ENCODE measurements at places on chromosomes 6 and 20. TPM values are rescaled to one million over a fixed set of nuclear protein-coding genes. Genes with fewer than 3 reads are reported as not detected.

DNA sequence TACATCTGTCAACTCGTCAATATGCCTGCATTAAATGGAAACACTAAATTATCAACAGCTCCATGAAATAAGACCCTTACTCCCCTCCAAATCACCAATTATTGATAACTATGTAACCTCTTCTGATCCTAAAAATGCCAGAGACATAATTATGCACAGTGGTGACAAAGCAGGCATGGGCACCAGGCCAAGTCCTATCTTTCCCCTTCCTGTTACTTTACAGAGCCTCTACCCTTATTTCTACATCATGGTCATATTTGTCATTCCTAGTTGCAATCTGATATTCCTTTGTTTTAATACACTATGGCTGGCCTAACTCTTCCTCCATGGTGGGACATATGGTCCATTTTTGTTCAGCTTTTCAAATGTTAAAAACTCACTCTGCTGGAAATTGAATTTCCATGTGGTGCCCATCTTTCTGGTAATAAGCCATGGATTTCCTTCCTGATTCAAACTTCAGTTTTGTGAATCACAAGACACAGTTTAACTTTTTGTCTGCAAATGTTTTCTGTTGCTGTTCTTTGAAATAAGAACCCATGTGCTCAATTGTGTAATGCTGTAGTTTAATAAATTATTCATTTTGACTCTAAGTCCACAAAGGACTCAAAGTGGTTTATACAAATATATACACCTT lies 41.8 kb upstream of the ARFGEF2 start:
- DNase-seq: peak; percentile 40

DNA sequence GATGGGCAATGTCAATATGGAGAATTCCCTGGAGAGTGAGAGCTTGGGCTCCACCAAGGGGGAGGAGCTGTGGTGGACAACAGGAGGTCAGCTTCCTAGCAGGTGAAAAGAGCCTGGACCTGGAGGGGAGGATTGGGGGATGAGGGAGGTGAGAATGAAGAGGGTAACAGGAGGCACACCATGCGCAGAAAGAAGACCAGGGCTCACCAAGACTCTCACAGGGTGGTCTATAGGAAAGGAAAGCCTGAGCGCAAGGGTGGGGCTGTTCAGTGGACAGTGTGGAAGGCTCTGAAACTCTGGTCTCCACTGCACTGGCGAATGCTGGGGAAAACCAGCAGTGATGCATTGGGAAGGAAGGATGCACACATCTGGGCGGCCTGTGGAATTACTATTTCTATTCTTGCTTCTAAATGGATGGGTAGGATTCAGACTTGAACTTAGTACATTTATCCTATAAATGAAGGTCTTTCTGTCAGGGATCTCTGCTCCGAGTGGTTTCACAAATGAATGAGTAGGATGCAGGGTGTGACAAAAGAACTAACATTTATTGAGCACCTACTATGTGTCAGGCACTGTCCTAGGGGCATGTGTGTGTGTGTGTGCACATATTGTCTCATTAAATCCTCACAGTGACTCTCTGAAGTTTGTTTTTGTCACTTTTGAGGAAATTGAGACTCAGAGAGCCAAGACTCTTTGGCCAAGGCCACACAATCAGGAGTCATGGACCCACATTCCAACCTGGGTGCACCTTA lies 152.7 kb downstream of the CD83 start:
- DNase-seq: no peak

Gene CLIC5
- total RNA-seq: under 0.01 TPM

Gene APCDD1L
- total RNA-seq: not detected

Gene RAET1E
- not detected for total RNA-seq

Gene CRISP3
- not detected for total RNA-seq

Gene TRIM40
- total RNA-seq: not detected
